ENCODE measurements at places on chromosomes 5 and 9.

GRCh38 chr5:89972901-89973300 lies 436.7 kb downstream of the CETN3 start:
- no peak for DNase-seq

DNA sequence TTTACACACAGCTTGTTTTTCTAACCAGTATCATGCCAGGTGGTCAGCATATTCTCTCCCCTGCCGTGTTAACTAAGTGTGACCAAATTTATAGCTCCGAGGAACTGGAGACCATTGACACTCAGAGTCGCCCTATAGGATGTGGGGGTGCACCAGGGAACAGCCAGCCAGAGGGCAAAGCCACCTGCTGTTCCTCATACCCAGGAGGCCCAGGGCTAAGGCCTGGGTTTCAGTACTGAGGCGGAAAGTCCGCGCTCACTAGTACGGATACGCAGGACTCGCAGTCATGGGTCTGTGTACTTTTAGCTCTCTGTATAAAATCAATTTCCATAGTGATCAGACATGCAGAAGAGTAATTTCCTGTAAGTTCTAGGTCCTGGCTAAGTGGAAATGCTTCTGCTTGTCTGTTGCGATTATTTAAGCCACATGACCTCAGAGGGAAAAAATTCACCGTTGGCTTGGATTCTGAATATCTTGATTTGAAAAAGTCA lies 247.0 kb downstream of the AOPEP start:
- DNase-seq, result no peak

- no peak for DNase-seq
These were observed 97.8 kb downstream of the ADAMTS12 start for GRCh38 chr5:33793836-33794549.

DNA sequence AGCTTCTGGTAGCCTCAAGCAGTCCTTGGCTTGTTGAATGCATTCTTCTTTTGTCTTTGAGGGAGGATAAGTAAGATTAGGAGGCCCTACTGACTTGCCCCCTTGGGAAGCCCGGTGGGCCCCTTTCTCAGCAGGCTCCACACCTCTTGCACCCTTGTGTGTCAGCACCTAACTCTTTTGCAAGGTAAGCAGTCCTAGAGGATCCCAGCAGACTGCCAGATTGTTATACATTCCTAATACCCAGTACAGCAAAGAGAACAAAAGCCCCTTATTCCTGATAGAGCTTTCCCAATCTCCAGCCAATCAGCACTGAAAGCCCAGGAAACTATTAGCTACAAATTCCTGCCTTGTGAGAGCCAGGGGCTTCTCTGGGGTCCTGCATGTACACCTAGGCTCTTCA lies 152.8 kb downstream of the RAB3C start:
- no peak for DNase-seq

GRCh38 chr5:52632281-52632680 lies 155.4 kb upstream of the ITGA1 start:
- DNase-seq, result no peak
